ENCODE measurements at places on chromosomes 11 and 22.
A peak's percentile ranks its signal among the peaks of the same experiment; 100 is the strongest.

GRCh38 chr11:112113539-112114457 is 27.1 kb downstream of the SDHD start:
- no peaks in the 10 kb centered on the region for H3K27me3 ChIP-seq
- no peaks in the 10 kb centered on the region for H3K4me1 ChIP-seq
- no peak overlapping the region for H3K27ac ChIP-seq
- H3K36me3 ChIP-seq = no peaks in the 10 kb centered on the region
- peak; percentile 55 for DNase-seq

GRCh38 chr11:72245263-72245816 is 1.4 kb upstream of the PHOX2A start:
- peaks cover 61% of the 10 kb centered on the region for H3K27me3 ChIP-seq
- no peaks in the 10 kb centered on the region for H3K4me1 ChIP-seq
- no peak for DNase-seq
- no peak overlapping the region for H3K27ac ChIP-seq

- no peaks in the 10 kb centered on the region for H3K27me3 ChIP-seq
- H3K4me3 ChIP-seq = peak overlapping the region; percentile 92
- peaks cover 26% of the 10 kb centered on the region for H3K4me1 ChIP-seq
- H3K27ac ChIP-seq = peak overlapping the region; percentile 63
- DNase-seq = no peak
Observed at GRCh38 chr11:130070846-130071200, 1.1 kb downstream of the APLP2 start.

DNA sequence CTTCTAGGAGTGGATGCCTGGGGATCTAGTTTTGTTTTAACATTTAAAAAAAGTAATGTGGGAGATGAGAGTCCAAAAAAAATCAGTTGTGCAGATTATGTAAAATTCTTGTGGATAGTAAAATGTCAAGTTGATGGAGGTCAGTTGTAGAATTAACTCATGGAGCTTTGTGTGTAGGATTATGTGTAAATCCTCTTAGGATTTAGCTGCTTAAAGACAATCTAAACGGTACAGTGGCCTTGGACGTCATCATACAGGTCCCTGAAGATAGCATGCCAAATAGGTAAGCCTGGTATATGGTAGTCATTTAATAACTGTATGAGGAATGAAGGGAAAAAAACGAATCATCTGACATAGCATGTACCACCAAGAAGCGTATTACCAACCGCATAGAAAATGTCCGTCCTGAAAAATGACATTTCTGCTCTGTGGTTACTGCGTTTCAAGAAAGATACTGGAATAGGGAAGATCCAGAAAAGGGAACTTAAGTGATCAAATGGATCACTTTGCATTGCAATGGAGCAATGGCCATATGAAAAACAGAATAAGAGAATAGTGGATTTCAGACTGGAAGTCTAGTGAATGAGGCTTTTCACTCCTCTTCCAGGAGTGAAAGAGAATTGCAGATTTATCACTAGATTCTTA is 61.3 kb downstream of the BCL2L13 start:
- no peak for DNase-seq
- no peaks in the 10 kb centered on the region for H3K27me3 ChIP-seq
- no peak overlapping the region for H3K27ac ChIP-seq
- peaks cover 9% of the 10 kb centered on the region for H3K36me3 ChIP-seq

- no peak overlapping the region for H3K27ac ChIP-seq
- H3K27me3 ChIP-seq = no peaks in the 10 kb centered on the region
- no peaks in the 10 kb centered on the region for H3K36me3 ChIP-seq
- no peaks in the 10 kb centered on the region for H3K4me1 ChIP-seq
Observed at GRCh38 chr11:1152316-1153104, 5.2 kb upstream of the MUC5AC start.

GRCh38 chr22:22088658-22089458 is 106.3 kb upstream of the TOP3B start:
- peaks cover 9% of the 10 kb centered on the region for H3K27me3 ChIP-seq
- no peak overlapping the region for H3K27ac ChIP-seq
- H3K36me3 ChIP-seq = no peaks in the 10 kb centered on the region
- no peak overlapping the region for H3K4me3 ChIP-seq
- no peak for DNase-seq
- H3K4me1 ChIP-seq = peaks cover 11% of the 10 kb centered on the region

- no peak overlapping the region for H3K4me3 ChIP-seq
- H3K27me3 ChIP-seq = no peaks in the 10 kb centered on the region
- no peaks in the 10 kb centered on the region for H3K4me1 ChIP-seq
- DNase-seq = no peak
- H3K27ac ChIP-seq = no peak overlapping the region
Observed at GRCh38 chr11:122116591-122116990, 576 bp upstream of the BLID start.

- no peaks in the 10 kb centered on the region for H3K36me3 ChIP-seq
- DNase-seq = no peak
- no peak overlapping the region for H3K4me3 ChIP-seq
- H3K27me3 ChIP-seq = peaks cover 4% of the 10 kb centered on the region
- no peak overlapping the region for H3K27ac ChIP-seq
- peaks cover 14% of the 10 kb centered on the region for H3K4me1 ChIP-seq
Observed at GRCh38 chr11:7509966-7510365, 3.8 kb upstream of the PPFIBP2 start.

- H3K4me3 ChIP-seq = peak overlapping the region; percentile 38
- no peaks in the 10 kb centered on the region for H3K27me3 ChIP-seq
- peaks cover 52% of the 10 kb centered on the region for H3K4me1 ChIP-seq
- H3K27ac ChIP-seq = peak overlapping the region; percentile 83
- no peaks in the 10 kb centered on the region for H3K36me3 ChIP-seq
- no peak for DNase-seq
Observed at GRCh38 chr22:37545703-37546436, 14.4 kb upstream of the CDC42EP1 start.

GRCh38 chr11:24714601-24715000 is 217.7 kb downstream of the LUZP2 start:
- H3K36me3 ChIP-seq = no peaks in the 10 kb centered on the region
- H3K27me3 ChIP-seq = no peaks in the 10 kb centered on the region
- DNase-seq = no peak
- no peaks in the 10 kb centered on the region for H3K4me1 ChIP-seq
- no peak overlapping the region for H3K27ac ChIP-seq

GRCh38 chr11:13999704-14000103 is 37.2 kb downstream of the SPON1 start:
- H3K27me3 ChIP-seq = no peaks in the 10 kb centered on the region
- no peak for DNase-seq
- H3K4me3 ChIP-seq = no peak overlapping the region
- H3K4me1 ChIP-seq = no peaks in the 10 kb centered on the region

DNA sequence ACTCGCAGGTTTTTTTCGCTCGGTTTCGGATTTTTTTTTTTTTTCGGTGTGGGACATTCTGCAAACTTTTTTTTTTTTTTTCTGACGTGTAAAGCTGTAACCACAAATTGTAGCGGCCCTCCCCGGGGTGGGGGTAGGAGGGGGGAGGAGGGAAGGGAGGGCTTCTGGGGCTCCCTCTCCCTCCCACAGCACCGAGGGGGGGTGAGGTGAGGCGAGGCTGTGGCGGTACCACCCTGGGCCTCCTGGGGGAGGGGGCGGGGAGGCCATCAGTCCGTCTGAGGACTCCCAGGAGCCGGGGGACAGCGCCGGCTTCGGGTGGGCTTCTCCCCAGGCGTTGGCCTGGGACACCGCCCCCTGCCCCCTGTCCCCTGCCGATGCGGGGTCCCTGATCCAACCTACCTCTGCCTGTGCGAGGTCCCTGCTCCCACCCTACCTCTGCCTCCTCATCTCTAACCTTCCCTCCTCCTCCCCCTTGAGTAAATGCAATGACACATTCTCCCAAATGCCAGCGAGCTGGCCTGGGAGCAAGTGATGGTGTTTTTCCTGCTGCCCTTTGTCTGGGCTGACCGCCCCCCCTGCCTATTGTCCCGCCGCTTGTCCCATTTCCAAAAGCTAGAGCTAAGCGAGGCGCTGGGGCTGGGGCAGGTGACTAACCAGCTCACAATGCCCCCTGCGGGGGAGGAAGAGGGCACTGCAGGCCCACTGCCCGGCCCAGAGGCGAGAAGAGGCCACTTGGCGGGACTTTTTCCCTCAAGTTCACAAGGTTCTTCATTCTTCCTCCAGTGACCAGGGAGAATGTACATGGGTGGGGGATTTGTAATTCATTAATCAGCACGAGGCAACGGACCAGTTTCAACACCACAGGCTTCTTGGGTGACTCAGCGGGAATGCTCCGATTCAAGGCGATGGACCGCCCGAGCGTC is 511 bp upstream of the CLCF1 start:
- peak; percentile 85 for DNase-seq
- peak overlapping the region; percentile 73 for H3K4me3 ChIP-seq
- no peaks in the 10 kb centered on the region for H3K36me3 ChIP-seq
- H3K4me1 ChIP-seq = peaks cover 26% of the 10 kb centered on the region
- H3K27me3 ChIP-seq = no peaks in the 10 kb centered on the region
- peak overlapping the region; percentile 79 for H3K27ac ChIP-seq

GRCh38 chr11:44760477-44760872 is 33.7 kb downstream of the TSPAN18 start:
- peaks cover 11% of the 10 kb centered on the region for H3K27me3 ChIP-seq
- H3K36me3 ChIP-seq = no peaks in the 10 kb centered on the region
- no peak overlapping the region for H3K4me3 ChIP-seq
- no peak for DNase-seq
- no peak overlapping the region for H3K27ac ChIP-seq

- no peaks in the 10 kb centered on the region for H3K27me3 ChIP-seq
- DNase-seq = no peak
- H3K4me1 ChIP-seq = peaks cover 2% of the 10 kb centered on the region
- no peak overlapping the region for H3K4me3 ChIP-seq
Observed at GRCh38 chr11:66159324-66159984, 89.4 kb downstream of the PACS1 start.

DNA sequence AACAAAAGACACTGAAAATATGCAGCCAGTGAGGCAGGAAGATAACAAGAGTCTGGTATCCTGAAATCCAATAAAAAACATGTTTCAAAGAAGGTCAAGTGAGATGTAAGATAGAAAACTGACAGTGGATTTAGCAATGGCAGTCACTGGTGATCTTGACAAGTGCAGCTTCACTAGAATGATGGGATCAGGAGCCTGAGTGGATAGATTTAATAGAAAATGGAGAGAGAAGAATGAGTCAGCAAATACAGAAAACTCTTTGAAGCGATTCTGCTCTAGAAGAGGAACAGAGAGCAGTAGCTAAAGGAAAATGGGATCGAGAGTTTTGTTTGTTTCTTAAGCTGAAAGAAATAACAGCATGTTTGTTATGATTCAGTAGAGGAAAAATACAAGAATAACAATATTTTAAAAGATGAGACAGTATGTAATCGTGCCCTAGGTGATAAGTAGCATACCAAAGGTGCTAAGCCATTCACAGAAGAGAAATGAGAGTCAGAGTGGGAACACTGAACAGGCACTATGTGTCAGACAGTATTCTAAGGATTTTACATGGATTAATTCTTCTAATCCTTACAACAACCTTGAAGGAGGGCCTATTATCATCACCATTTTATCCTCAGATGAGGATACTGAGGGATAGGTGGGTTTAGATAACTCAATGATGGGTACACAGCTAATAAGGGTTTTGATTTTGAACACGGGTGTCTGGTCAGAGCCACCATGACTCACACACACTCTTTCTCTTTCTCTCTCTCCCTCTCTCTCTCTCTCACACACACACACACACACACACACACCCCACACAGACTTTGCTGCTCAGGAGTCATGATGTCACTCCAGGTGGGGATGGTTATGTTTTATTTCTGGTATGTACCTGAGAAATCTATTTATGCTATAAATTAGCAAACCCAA is 36.3 kb downstream of the MRE11 start:
- H3K36me3 ChIP-seq = peaks cover 5% of the 10 kb centered on the region
- H3K4me1 ChIP-seq = peaks cover 9% of the 10 kb centered on the region
- no peak overlapping the region for H3K27ac ChIP-seq
- no peak overlapping the region for H3K4me3 ChIP-seq

DNA sequence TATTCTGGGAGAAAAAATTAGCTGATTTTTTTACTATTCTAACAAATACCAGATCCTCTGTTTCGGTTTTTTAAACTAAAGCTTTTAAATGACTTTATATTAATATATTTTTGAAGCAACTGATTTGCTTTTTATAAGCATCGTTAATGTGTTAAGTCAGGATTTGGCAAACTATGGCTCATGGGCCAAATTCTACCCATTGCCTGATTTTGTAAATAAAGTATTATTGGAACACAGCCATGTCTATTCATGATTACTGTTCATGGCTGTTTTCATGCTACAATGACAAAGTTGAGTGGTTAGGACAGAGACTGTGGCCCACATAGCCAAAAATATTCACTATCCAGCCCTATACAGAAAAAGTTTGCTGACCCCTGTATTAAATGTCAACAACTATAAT is 29.6 kb downstream of the BTBD10 start:
- no peaks in the 10 kb centered on the region for H3K27me3 ChIP-seq
- H3K27ac ChIP-seq = no peak overlapping the region
- no peak overlapping the region for H3K4me3 ChIP-seq
- H3K36me3 ChIP-seq = no peaks in the 10 kb centered on the region

DNA sequence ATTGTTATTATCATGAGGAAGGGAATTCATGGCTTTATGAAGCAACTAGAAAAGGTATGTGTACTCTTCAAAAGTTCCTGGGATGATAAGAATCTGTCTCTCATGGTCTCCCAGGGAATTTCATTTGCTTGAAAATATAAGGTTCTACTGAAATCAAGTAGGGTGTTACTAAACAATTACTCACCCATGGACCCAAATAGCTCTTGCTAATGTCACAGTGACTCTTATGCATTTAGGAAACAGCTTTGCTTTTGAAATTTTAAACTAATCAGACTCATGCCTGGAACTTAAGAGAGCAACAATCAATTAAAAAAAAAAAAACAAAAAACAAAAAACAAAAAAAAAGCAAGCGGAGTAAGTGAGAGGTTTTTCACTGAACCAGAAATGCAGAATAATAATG is 1546.3 kb upstream of the TENM4 start:
- no peaks in the 10 kb centered on the region for H3K27me3 ChIP-seq
- no peaks in the 10 kb centered on the region for H3K36me3 ChIP-seq

DNA sequence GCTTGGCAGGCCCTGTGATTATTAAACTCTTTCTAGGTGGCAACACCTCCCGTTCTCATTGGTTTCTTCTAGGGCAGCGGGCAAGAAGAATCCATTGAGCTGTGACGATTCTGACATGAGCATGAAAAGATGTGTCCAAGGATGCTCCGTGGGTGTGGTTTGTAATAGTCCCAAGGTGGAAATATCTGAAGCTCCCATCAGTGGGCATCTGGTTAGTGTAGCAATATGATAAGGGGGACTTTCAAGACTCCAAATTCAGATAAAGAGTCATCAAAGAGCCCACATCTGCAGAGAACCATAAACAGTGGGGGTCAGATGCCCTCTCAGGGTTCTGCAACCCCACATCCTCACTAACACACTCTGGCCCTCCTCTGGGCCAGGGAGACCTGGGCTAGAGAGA is 42.6 kb downstream of the TST start:
- peaks cover 7% of the 10 kb centered on the region for H3K27me3 ChIP-seq
- no peak overlapping the region for H3K27ac ChIP-seq
- peaks cover 4% of the 10 kb centered on the region for H3K4me1 ChIP-seq
